ENCODE measurements at places on chromosomes 16 and 17.

GRCh38 chr16:14129502-14129901 is 58.4 kb downstream of the MRTFB start:
- no peak for DNase-seq

DNA sequence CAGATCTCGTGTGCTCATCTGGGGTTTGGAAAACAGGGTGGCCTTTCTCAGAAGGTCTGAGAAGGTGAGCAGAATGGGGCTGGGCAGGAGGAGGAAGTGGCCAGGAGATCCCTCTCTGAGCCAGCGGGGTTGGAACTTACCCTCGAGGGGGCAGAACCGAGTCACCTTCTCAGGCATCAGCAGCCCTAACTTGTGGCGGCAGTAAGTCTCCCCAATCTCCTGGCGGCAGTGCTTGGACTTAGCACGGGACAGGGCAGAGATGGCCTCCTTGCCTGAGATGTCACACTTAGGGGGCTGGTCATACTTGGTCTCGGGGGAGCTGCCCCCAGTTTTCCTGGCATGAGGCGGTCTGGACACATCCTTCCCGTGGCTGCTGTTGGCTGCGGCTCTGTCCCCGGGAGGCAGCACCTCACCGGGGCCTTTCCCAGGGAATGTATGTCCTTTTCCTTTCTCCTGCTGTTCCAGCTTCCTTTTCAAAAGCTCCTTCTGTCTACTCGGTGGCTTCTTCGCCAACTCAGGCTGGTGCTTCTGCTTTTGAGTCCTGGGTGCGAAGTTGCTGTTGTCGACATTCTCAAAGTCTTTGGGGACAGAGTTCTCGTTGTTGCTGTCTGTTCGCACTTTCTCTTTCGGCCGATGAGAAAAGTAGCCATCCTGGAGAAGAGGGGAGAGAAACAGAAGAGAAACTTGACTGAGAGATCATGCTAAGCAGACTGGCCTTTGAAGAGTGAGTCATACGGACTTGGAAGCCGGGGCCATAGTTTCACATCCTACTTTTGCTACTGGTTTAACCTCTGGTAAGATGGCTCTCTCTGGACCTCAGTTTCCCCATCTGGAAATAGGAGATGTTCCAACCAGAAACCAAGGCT is 211.7 kb downstream of the XYLT1 start:
- no peak for DNase-seq

- no peak for DNase-seq
Observed at GRCh38 chr17:7703584-7704479, 1.2 kb upstream of the EFNB3 start.

DNA sequence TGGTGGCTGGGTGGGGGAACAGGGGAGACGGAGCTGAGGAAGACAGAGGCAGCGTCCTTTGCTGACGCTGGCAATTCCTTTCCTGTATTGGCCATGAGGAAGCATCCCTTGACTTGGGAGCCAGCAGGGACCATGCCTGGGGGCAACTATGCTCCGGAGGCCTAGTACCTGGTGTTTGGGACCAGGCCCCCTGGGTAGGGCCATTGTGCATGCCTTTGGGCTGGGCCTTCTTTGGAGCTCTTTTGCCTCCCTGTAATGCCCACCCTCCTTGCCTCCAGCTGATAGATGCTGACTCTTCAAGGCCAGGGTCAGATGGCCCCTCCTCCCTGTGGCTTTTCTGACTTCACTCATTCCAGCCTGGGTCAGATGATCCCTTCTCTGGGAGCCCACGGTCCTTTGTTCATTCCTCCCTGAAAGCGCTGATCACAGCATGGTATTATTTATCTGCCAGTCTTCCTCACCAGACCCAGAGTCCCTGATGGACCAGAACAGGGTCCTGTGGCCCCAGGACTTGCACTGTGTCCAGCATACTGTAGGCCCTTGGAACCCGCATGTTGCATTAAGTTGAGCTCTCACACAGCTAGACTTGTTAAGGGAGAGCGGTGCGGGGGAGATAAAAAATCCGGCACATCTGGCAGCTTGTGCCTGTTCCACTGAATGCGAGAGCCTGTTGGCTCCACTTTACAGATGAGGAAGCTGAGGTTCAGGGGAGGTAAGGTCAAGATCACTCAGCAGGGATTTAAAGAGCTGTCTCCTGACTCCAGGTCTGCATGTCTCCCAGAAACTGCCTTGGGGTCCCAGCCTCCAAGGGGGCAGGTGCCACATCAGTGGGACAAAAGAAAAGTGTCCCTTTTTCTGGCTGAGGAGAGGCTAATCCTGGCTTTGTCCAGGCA is 2.9 kb downstream of the STARD3 start:
- no peak for DNase-seq

GRCh38 chr17:76207275-76208059 is 32.8 kb downstream of the RNF157 start:
- DNase-seq, result no peak

GRCh38 chr16:2148714-2149629 is 547 bp downstream of the RAB26 start:
- no peak for DNase-seq

- no peak for DNase-seq
Observed at GRCh38 chr16:63373744-63374143, 1337.5 kb upstream of the CDH8 start.

Data from stimulated activated CD8-positive, alpha-beta memory T cell treated with anti-CD3 and anti-CD28 coated beads, Interleukin-4, amount 100 ng/mL, for 1 hour (primary cell).